ENCODE measurements at places on chromosomes 6 and 20.

GRCh38 chr20:57904314-57905105 lies 194.7 kb upstream of the PMEPA1 start:
- peak; percentile 80 for DNase-seq

DNA sequence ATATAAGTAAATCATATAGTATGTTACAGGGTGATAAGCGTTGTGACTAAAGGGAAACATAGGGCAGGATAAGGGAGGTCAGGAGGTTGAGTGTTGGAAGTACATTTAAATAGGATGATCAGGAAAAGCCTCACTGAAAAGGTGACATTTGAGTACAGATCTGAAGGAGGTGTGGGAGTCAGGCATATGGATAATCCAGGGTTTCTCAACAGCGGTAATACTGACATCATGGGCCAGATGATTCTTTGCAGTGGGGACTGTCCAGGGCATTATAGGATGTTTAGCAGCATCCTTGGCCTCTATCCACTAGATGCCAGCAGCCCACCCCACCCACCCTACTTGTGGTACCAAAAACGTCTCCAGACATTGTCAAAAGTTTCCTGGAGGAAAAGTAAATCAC lies 292.6 kb upstream of the PREP start:
- no peak for DNase-seq

GRCh38 chr6:28606424-28607391 lies 81.0 kb downstream of the GPX5 start:
- DNase-seq = peak; percentile 65

DNA sequence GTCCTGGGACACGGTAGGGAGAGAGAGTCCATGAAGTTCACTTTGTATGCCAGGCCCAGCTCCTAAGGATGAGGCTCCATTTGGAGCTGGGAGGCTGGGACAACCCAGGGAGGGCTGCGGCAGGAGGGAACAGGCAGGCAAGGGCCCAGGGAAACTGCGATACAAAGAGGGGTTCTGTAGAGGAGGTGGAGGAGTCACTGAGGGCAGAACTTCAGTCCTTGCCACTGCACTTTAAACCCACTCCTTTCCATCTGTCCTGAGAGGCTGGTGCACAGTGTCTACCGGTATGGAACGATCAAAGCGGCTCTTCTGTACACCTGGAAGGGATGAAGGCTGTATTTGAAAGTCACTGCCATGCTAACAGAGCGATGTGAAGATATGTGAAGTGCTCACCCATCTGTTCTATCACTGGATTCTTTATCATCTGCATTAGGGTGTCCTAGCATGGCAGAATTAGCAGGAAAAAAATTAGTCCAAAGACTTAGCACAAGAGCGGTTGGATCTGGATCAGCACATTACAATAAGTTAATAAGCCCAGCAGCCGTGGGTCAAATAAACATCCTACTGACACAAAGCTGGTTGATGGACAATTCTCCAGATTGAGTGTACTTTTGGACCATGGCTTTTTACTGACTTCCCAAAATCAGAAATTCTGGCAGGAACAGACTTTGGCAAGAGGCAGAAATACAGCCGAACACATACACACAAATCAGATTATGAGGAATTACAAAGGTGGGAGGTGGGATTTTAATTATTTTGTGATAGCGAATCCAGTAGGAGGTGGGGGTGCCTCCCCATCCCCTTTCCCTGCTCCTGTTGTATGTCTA lies 20.9 kb upstream of the ZFAND3 start:
- DNase-seq = no peak

DNA sequence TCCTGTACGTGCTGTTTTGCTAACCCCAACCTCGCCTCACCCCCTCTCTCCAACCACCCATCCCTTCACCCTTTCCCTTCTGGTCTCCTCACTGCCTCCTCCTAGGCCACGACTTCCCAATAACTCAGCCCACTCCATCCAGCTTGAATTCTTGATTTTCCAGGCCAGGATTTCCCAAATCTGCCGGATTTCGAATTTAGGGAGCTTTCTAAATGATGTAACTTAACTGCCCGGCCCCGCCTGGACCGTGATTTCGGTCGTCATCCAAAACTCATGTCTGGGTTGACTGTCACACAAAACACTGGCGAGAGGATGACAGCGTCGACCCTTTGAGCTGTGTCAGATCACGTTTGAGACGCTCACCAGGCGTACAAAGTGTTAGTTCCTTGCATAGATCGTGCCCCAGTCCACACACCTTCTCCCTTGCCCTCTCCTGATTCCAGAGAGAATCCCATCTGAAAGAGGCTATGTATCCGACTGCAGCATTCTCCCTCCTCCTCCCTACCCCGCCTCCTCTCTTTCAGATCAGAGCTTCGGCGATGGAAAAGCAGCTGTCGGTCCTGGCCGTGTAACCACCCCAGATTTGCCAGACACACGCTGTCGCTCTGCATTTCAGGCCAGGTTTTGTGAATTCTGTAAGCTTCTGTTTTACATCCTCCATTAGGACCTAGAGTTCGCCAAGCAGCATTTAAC lies 168.2 kb downstream of the GPX5 start:
- DNase-seq = no peak

Data from MV-4-11 (cell line).